ENCODE measurements at places on chromosomes 7 and 10.

- DNase-seq, result no peak
Observed at GRCh38 chr7:2278026-2278425, 36.0 kb downstream of the NUDT1 start.

GRCh38 chr10:107409522-107409921 is 245.0 kb upstream of the SORCS1 start:
- no peak for DNase-seq

DNA sequence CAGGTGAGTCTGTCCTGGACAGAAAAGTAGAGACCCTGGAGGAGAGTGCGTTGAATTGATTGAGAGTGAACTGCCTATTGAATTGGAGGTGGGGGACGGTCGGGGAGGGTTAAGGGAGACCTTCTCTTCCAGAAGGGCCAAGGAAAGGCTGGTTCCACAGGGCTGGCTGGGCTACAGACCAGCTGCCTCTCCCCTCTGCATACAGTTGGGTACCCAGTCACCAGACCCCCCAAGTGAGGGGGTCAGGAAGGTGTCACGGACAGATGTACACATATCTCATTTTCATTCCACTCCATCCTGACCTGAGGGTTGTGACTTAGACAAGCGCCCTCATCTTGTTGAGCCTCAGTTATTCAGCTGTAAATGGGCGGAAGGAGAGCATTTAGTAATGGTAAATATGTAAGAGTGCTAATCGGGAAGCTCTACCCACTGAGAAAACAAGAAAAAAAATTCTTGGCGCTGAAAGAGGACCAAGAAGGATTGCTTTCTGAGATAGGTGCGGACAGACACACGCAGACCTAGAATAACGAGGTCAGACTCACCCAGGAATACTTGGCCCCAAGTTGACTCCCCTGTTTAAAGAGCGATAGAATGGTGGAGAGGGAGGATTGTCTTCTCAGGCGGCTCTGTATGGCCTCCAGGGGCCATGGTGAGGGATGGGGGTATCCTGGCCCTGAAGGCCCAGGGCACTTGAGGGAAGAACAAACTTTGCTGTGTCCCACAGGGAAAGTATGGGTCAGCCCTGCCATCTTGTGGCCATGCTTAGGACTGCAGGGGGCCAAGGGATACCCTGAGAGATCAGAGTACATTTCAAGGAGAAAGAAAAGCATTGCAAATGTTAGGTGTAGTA is 7.2 kb upstream of the MBL2 start:
- DNase-seq, result peak; percentile 4

- DNase-seq, result peak; percentile 75
Observed at GRCh38 chr10:77036993-77037734, 600.4 kb downstream of the KCNMA1 start.

GRCh38 chr7:142626420-142627035 is 122.7 kb upstream of the PRSS1 start:
- peak; percentile 3 for DNase-seq

DNA sequence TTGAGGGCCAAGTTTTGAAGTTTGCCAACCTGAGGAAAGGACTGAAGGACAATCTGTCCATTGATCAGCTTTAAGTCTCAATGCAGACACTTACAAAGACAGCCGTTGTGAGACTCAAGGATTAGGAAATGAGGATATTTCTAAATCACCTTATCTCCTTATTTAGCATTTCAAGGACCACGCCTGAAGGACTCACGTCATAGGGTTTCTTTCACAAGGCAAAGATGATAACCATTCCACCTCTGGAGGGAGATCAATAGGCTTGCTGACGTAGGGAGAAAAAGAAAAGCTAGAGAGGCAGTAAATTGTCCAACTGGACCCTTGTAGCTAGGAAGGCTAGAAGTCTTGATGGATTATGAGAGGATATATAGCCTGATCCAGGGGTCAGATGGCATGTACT is 3.3 kb upstream of the ASB4 start:
- DNase-seq, result no peak

DNA sequence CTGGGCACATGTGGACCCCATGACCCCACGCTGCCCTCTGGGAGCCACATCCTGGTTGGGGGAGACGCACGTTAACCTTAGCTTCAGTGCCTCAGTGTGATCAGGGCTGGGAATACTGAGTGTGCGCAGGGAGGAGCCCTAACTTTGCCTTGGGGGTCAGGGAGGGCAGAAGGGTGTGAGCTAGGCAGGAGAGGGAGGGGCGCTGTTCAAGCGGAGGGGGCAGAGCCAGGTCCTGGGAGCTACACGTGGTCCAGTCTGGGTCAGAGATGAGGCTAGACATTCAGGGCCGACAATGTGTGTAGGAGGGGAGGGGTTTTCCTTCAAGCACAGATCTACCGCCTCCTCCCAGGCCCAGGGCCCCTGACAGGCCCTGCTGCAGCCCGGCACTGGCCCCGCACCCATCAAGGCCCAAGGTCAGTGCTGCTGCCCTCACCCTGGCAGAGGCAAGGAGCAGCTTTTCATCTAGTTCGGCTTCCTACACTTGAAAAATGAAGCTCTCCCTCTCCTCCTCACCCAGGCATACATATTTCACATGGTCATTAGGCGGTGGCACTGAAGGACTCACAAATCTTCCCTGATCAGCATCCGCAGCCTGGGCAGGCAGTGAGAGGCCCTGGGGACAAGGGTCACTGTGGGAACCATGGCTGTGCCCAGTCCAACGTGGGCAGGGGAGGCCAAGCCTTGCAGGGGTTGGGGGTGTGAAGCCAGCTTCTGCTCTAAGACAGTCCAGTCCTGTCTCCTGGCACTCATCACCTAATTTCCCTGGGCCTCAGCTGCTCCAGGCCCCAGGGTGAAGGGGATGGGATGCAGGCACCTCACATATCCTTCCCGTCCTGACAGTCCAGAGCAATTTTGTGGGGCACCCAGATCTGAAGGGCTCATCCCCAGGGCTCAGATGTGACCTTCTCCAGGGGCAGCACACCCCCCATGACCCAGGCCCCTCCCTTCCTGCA is 47.3 kb downstream of the C10orf105 start:
- no peak for DNase-seq

GRCh38 chr7:115087437-115087836 is 165.5 kb downstream of the MDFIC start:
- DNase-seq, result no peak

GRCh38 chr10:60389413-60390025 is at the start of gene ANK3:
Gene ANK3 (minus strand): TSS chr10:60389875. CDS start chr10:60389538, 337 bp downstream.
- no peak for DNase-seq

DNA sequence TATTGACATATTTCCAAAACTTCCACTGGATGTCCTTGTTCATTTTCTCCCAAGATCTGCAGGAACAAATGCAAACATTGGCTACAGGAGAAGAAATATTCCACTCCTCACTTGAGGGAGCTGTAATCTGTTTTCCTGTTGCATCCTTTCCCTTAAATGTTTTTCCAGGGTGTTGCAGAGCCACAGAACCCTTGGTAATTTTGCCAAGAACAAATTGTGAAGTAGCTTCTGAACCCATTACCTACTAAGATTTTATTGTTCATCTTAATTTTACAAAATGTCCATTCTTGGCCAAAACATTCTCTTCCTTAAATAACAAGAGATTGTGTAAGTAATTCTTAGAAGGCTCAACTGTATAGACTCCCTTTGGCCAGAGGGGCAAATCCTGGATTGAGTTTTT is 177.0 kb downstream of the GNAT3 start:
- no peak for DNase-seq

GRCh38 chr10:51617576-51618235 is 81.7 kb downstream of the CSTF2T start:
- DNase-seq, result no peak

- no peak for DNase-seq
Observed at GRCh38 chr10:63697956-63698786, 177.0 kb downstream of the REEP3 start.

- no peak for DNase-seq
Observed at GRCh38 chr7:47500103-47500563, 81.8 kb downstream of the TNS3 start.

GRCh38 chr10:70595566-70596016 is 7.0 kb downstream of the PRF1 start:
- no peak for DNase-seq

DNA sequence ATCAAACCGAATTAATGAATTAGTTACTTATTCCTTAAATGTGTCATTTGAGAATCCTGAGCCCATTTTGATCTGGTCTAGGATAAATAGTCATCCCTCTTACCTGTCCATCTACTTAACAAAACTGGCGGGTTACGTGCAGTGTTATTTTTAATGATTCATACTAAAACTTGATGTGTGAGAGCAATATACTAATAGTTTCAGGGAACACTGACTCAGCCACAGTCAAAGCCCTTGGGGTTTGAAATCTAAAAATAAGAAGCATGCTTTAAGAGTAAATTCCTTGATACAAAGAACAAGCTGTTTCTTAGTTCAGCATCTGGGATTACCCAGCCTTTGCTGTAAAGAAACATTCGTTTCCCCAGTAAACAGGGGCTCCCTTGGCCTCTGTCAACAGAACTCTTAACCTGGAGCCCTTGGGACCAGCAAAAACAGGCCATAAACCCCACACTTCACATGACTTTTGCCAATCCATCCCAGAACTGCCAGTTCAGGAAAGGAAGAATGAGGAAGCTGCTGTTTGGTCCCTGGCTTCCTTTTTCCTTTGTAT is 370.6 kb upstream of the IGFBP3 start:
- no peak for DNase-seq

DNA sequence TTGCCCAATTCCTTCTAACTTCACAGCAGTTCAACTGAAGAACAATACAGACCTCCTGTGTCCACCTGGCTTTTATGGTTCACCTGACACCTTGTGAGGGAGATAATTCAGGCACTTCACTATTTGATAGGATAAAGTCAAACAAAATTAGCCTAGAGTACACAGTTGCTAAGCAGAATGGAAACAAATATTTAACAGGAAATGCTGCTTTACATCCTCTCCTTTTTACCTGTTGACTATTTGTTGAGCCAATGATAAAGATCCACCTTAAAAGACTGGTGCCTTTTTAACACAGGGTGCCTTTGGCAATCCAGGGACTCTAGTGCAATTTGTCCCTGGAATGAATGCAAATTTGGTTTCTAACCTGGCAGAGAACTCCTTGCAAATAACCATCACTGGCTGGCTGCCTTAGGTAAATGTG is 39.8 kb downstream of the ITPRID1 start:
- DNase-seq, result peak; percentile 84

DNA sequence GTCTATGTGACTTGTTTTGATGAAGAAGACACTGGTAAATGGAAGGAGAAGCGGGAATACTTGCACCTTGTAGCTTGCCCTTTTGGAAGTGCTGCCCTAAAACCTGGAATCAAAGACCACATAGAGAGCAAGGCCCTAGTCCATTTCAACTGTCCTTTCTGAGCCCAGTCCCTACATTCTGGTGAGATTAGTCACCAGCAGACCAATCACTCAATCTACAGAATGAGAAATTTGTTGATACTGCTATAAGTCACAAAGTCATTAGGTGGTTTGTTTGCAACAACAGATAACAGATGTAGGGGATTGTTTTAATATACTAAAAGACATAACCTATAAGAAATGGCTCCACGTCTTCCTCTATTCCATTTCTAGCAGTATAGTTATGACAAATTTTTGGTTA is 33.6 kb downstream of the WASL start:
- no peak for DNase-seq

GRCh38 chr7:104973909-104974415 is 40.0 kb upstream of the KMT2E start:
- DNase-seq, result no peak

DNA sequence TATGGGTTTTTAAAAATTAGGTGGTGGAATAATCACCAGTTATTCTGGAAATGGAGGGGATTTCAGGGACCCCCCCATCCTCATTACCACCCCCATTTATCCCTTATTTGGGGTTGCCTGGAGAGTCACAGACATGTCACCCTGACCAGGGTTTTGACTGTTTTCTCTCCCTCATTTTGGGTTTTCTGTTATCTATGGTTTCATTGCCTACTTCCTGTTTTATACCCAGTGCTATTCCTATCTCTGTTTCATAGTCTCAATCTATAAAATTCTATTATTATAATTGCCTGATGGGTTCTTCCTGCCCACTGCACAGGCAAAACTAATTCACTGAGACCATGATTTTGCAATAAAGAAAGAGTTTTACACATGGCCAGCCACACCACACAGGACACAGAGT is 15.9 kb upstream of the FAM221A start:
- DNase-seq, result no peak

GRCh38 chr7:116952635-116953371 is 498 bp upstream of the ST7 start:
- DNase-seq, result peak; percentile 31

DNA sequence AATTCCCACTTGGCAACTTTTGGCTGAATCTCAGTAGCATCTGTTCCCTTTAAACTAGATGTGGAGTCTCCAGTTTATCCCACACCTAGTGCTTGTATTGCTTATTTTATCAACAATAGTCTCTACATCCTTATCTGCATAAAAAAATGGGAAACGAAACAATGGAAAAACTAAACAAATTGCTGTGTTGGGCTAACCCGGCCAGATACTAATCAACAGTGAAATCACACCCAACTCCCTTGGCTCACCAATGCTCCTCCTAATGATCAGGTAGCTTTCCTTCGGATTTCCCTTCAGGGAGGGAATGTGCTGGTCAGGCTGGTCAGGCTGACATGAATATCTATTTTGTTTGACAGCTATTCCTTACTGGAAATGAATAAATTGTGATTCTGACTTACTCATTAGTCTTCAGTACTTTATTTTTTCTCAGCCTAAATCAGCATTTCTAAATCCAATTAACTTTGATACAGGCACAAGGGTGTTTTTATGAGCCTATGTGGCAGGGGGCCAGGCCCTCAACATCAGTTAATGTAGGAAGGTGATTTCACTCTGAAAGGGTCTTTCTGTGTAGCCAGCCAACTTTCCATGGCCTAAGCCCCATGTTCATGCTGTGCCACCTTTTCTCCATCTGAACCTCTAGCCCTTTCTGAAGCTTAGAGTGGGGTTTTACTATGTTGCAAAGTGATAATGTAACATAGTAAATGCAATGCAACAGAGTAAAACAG is 170.5 kb upstream of the NPSR1 start:
- DNase-seq, result peak; percentile 27

GRCh38 chr10:43913676-43914235 is 265.1 kb upstream of the ZNF32 start:
- no peak for DNase-seq

DNA sequence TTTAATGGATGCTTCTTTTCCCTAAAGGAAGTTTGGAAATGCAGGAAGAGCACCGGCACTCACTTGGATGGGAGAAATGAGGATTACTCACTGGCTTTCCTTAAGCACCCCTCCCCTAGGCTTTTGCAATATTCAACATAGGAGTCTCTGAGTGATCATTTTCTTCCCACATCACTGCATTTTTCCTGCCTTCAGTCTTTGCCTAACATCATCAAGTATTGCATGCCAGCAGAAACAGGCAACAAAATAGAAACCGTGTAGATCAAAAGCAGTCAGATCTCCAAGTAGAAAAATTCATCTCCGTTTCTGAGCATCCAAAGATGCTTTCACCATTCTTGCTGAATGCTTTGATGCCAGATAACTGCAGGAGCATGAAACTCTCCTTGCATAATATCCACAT is 119.9 kb downstream of the ADCYAP1R1 start:
- no peak for DNase-seq

GRCh38 chr10:126110489-126111180 is 214.3 kb downstream of the FANK1 start:
- no peak for DNase-seq

DNA sequence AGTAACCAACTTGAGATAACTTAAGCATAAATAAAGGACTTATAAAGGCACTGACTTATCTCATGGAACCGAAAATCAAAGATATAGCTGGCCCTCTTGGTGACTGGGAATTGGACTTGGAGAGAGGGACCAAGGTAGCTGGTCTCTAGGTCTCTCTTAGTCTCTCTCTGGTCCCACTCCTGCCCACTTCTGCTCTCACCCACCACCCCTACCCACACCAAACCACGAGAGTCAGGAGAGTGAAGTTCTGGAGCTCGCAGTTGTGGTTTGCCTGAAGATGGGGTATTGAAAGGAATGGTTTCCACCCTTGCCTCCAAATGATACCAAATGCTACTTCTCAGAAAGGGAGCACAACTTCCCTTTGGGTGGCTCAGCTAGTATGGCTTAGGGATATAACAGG is 216.3 kb downstream of the LRMDA start:
- DNase-seq, result no peak
